ENCODE measurements at places on chromosomes 4 and X.

- DNase-seq, result no peak
These were observed 77.8 kb downstream of the OR13H1 start for GRCh38 chrX:131621650-131622049.

DNA sequence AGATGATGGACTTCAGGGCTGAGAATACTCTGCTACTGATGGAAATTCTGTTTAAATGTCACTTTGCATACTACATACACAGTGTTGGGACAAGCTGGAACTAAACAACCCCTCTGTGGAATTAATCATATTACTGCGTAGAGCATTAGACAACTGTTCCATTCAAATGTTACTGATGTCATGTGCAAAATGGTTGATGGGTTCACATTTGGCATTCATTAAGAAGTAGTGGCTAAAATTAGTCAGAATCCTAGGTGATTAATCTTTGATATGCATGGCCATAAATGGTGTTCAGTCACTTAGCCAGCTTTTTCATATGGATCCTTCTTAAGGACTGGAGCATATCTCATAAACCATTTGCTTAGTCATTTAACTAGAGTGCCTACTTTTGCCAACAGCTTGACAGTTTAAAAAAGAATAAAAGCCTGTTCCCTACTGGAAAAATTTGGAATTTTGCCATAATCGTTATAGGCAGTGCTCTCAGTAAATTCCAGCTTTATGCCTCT lies 105.2 kb downstream of the RNF150 start:
- no peak for DNase-seq

GRCh38 chr4:9925750-9926439 lies 95.4 kb downstream of the SLC2A9 start:
- no peak for DNase-seq

DNA sequence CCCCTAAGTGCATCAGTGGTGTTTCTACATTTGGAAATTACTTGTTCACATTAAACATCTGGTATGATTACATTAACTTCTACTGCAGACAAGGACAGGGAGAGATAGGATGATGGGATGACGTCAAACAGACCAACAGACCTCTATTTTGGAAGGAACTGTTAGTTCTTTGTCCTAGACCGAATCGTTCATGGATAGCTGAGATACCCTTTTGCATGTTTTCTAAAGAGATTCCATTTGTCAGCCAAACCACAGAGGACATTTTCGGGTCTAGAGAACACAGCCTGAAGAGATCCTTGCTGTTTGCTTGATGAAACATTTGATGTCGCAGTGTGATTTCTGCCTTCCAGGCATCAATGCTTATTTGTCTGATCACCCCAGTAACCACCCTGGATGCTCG lies 27.7 kb downstream of the CHST7 start:
- DNase-seq, result no peak

- DNase-seq, result no peak
These were observed 57.9 kb upstream of the PDHA1 start for GRCh38 chrX:19285857-19286256.

GRCh38 chr4:124189545-124189944 lies 523.0 kb downstream of the ANKRD50 start:
- no peak for DNase-seq

- DNase-seq, result no peak
These were observed 168.5 kb downstream of the IL15 start for GRCh38 chr4:141804836-141805235.

GRCh38 chr4:86472377-86473019 lies 112.6 kb upstream of the MAPK10 start:
- no peak for DNase-seq

DNA sequence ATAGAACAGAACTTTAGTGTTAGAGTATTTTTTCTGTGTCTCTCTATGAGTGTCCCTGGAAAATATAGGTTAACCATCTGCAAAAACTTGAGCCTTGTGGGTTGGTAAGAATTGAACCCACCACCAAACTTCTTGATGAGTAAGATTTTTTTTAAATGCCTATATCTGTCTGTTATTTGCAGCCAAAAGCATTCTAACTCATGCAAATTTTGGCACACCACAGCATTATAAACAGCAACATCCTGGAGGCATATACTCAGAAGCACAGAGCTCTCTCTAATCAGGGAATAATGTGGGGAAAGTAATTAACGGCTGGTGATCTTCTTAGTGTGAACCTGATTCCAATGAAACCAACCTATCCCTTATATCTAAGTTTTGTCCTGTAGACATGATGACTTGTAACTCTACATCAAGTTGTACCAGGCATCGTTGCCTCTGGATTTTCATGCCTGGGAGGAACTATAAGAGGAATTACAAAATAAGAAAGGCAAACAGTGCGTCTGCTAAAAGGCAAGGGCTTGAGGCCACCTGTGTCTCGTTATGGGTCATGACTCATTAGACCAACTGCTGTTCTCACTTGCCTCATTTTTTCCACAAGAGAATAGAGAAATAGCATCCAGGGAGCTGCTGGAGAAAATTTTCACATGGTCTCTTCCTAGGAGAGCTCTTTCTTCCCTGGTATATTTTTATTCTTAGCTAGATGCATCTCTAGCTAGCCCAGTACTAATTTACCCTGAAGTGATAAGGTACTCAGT lies 202.4 kb downstream of the CHIC2 start:
- DNase-seq, result no peak

GRCh38 chr4:183987987-183988392 lies 82.9 kb downstream of the STOX2 start:
- no peak for DNase-seq

DNA sequence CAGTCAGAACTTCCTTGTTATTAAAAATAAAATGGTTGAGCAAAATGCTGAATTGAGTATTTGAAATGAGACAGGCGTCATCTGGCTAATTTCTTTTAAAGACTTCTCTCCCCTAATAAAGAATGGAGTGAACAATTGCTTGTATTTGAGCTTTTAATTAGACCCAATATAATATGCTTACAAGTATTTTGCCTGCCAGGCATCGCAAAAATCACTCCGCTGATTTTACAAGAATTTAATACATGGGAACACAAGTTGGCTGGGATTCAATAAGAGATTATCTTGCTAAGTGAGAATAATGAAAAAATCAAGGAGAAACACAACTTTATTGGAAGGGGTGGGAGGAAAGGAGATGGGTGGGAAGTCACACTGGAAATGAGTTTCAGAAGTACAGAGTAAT lies 52.3 kb downstream of the KLF3 start:
- DNase-seq, result no peak

Measured in GM13976 (cell line).